ENCODE measurements at places on chromosomes 3 and 15.

DNA sequence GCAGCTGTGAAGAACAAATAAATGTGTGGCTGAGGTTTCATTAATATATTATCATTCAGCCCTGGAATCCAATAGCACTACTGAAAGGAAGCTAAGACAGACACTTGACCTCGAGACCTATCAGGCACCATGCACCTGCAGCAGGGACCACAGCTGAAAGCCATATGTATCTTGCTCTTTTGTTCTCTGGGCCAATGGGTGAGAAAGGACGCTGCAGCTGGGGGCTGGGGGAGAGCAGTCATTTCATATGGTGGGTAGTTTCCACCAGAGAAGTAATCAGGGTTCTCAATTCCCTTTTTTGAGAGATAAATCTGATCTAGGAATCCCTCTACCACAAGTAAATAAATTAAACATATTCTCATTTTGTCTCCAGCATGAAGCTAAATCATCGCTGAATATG lies 225.6 kb upstream of the STRIT1 start:
- DNase-seq, result no peak

GRCh38 chr15:62857411-62857853 lies 185.1 kb upstream of the TPM1 start:
- no peak for DNase-seq

DNA sequence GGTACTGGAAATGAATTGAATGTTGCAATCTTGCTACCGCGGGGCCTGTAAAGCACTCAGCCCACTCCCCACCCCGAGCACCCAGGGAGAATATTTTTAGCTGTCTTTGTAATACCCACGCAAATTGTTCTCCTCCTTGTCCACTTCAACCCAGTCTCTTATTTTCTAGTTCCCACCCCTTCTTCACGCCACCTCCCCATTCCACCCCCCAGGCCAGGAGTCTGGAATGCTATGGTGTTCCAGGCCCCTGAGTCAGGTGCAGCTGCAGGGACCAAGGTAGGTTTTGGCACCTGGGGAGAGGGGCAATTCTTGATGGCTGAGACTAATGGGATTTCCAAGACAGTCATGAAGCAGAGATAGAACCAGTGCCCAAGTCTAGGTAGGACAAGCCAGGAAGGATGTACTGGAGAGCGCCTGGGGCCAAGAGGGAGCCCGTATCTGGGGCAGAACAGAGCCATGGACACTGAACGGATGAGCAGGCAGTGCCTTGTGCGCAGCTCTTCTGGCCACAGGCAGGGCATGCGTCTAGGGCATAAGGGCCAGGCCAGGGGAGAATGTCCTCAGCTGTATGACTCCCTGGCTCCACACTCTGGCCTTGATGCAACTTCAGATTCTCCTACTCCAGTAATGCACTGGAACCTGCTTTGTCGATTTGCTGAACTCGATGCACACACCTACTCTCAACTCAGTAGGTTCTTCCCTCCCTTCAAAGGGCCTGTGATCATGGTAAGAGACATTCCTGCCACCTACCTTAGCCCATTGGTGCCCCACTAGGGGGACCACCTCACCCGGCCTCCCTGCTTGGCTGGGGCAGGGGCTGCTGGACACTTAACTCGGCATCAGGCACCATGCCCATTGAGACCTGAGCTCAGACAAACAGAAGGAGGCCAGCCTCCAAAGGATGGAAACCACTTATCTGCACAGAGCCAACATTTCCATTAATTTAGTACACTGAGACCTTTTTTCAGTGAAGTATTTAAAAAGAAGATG lies 34.6 kb upstream of the MAGEF1 start:
- no peak for DNase-seq

DNA sequence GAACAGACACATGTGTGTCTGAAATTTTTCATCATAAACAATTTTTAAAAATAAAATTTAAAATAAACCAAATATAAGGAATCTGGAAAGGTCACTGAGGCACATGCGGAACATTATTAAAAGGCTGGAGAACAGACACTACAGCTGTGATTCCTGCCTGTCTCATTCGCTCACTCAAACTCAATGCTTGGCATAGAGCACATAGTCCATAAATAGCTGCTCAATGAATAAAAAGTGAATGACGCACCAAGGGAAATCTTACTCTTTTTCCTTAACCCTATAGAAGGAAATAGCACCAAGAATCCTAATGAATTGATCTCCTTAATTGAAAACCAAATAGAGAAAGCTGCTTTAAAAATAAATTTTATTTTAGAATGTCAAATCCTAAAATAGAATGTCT lies 98.4 kb downstream of the FSIP1 start:
- no peak for DNase-seq

- no peak for DNase-seq
These were observed 1.7 kb downstream of the NR2E3 start for GRCh38 chr15:71811752-71812735.

- no peak for DNase-seq
These were observed 83.3 kb downstream of the TMCO5A start for GRCh38 chr15:38017721-38018120.

DNA sequence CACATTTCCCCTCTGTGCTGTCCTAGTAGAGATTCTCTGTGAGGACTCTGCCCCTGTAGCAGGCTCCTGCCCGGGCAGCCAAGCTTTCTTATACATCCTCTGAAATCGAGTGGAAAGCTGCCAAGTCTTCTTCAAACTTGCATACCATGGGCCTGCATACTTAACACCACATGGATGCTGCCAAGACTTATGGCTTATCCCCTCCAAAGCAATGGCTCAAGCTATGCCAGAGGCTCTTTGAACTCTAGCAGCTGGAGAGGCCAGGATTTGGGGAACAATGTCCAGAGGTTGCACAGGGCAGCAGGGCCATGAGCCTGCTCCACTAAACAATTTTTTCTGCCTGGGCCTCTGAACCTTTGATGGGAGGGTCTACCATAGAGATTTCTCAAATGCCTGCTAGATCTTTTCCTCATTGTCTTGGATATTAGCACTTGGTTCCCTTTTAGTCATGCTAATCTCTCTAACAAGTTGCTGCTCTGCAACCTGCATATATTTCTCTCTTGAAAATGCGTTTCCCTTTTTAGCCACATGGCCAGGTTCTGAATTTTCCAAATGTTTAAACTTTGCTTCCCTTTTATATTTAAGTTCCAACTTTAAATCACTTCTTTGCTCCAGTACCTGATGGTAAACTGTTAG lies 6.1 kb upstream of the PLSCR4 start:
- peak; percentile 92 for DNase-seq

DNA sequence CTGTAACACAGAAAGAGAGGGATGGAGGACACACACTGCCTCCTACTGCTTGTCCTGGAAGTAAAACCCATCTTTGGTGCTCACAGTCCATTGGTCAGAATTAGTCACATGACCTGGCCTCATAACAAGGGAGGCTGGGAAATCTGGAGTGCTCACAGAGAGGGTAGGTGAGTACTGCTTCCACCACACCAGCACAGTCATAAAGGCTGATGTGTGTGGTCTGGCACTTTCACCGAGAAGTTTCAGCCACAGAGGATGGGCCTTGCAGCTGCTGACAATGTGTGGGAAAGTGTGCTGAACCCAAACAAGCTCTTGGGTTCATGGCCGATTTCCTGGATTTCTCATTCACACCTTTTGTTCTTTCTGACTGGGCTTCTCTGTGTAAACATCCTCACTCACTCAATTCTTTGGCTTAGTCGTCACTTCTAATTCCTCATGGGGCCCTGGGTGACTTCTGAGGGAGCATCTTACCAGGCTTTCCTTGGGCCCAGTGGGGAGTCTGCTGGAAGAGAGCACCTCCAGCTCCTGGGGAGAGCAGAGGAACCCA lies 100.7 kb downstream of the ASB7 start:
- DNase-seq, result no peak

DNA sequence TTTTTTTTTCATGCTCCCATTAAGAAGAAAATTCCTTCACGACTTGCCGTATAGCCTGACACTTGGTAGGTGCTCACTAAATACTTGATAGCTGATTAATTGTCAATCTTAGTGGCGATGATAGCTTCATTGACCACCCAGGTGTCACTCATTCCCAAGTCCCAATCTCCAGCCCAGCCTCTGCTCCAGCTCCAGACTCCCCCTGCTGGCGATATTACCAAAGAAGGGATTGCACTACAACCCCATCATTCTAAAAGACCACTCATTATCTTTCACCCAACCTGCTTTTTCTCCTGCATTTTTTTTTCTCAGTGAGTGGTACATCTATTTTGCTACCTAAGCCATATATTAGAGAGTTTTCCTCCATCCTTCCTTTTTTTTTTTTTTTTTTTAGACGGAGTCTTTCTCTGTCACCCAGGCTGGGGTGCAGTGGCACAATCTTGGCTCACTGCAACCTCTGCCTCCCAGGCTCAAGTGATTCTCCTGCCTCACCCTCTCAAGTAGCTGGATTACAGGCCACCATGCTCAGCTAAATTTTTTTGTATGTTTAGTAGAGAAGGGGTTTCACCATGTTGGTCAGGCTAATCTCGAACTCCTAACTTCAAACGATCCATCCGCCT lies 19.5 kb upstream of the COMMD2 start:
- DNase-seq, result peak; percentile 66

GRCh38 chr15:62482785-62483429 lies 317.8 kb upstream of the C2CD4B start:
- DNase-seq, result no peak

DNA sequence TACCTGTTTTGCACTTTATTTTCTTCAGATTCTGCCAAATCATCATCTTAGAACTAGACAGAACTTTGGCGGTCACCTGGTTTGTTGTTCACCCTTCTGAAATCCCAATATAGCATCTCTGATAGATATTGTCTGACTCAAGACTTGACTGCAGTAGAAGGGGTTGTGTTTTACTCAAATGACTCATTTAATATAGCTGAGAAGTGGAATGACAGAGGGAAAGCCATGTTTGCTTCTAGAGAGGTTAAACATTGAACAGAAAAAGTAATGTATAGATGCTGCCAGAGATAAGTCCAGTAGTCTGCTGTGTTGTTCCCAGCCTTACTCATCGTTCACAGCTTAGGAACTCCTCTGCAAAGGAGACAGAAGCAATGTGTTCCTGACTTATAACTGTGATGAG lies 402.0 kb downstream of the AGBL1 start:
- DNase-seq, result no peak

DNA sequence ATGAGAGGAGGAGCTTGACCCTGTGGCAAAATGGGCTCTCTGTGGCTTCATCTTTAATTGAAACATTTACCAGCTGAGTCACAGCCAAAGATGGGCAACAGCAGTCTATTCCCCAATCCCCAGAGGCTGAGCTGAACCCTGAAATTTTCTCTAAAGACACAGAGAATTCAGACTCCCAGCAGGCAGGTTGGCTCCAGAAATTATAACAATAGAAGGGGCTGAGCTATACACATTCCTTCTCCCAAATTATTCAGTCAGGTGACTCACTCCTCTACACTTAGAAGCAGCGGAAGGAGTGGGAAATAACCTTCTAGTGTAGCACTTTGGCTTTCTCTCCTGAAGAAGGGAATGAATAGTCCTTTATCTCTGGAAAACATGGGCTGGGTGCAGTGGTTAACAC lies 264.3 kb upstream of the ARHGEF26 start:
- no peak for DNase-seq

GRCh38 chr3:108471426-108471825 lies 39.0 kb downstream of the MYH15 start:
- DNase-seq, result no peak
